ENCODE measurements at places on chromosomes 13 and 19.

DNA sequence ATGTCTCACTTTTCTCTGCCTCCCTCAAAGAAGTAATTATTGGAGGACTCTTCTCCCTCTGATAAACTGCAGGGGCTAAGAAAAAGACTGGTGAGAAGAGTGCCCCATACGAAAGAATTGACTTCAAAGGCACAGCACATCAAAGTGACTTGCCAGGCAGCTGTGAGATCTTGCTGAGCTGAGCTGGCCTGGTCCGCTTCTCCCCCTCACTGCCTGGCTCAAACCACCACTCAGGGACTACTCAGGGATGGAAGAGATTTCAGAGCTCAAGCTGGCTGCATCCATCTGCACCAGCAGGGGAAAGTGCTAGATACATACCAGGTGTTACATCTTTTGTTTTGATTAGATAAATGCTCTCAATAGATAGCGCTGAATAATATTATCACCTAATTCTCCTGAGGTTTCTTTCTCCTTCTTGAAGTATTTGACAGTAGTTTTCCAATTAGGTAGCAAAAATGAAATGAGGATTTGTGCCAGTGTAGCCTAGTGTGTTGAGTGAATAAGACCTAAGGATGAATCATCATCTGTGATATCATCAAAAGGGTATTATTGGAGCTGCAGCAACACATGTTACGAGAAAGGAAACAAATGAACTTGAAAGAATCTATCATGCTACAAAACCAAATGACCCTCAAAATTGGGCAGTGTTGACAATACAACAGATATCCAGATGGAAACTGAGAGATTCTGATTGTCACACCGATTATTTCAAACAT, 379.8 kb downstream of the TBC1D4 start:
- no peak for DNase-seq

GRCh38 chr13:71830736-71831135, 36.3 kb downstream of the DACH1 start:
- DNase-seq, result no peak

GRCh38 chr13:20294497-20294896, 62.4 kb upstream of the GJB6 start:
- no peak for DNase-seq

- DNase-seq, result no peak
Measured at GRCh38 chr13:110262508-110263291, 44.3 kb downstream of the COL4A1 start.

DNA sequence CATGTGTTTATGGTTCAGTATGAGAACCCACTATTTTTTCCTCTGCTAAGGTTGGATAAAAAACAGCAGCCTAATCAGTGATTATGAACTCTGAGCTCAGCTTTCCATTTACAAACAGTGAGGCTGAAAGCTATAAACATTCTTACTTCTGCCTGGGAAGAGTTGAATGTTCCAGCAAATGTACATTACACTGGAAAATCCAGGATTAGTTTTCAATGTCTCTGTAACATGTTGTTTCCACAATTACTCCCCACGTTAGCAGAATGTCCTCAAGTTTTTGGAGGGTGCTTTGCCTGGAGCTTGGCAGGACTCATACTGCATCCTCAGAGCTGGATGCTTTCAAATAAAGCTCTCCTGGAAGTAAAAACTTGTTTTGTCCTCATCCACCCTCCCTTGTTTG, 150.4 kb downstream of the POSTN start:
- DNase-seq, result no peak

GRCh38 chr13:59755632-59756290, 408.0 kb downstream of the DIAPH3 start:
- no peak for DNase-seq

DNA sequence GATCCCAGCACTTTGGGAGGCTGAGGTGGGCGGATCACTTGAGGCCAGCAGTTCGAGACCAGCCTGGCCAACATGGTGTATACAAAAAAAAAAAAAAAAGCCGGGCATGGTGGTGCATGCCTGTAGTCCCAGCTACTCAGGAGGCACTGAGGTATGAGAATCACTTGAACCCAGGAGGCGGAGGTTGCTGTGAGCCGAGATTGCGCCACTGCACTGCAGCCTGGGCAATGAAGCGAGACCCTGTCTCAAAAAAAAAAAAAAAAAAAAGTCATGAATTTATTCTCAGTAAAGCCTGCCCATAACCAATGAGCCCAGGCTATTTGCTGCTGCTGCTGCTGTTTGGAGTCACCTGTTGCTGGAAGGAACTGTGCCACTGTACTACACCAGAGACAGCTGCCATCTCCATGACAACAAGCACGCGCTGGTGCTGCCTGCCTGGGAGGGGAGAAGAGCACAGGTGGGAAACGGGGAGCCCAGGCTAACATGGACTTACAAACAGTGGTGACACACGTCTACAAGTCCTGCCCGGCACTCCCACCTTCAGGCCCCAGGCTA, 11.3 kb downstream of the ZFR2 start:
- DNase-seq, result no peak

DNA sequence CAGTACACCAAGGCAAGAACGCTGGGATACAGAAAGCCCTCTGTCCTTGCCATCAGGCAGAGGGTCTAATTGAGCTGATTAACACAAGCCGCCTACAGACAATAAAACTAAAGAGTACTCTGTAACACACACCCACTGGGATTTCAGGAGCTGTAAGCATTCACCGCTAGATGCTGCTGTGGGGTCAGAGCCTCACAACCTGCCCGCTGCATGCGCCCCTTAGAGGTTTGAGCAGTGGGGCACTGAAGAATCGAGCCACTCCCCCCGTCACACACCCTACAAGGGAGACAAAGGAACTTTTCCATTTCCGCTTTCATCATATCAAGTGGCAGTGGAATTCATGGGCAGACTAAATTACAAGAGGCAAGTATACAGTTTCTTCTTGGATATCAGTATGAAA, 1080.6 kb downstream of the PCDH17 start:
- DNase-seq, result no peak

DNA sequence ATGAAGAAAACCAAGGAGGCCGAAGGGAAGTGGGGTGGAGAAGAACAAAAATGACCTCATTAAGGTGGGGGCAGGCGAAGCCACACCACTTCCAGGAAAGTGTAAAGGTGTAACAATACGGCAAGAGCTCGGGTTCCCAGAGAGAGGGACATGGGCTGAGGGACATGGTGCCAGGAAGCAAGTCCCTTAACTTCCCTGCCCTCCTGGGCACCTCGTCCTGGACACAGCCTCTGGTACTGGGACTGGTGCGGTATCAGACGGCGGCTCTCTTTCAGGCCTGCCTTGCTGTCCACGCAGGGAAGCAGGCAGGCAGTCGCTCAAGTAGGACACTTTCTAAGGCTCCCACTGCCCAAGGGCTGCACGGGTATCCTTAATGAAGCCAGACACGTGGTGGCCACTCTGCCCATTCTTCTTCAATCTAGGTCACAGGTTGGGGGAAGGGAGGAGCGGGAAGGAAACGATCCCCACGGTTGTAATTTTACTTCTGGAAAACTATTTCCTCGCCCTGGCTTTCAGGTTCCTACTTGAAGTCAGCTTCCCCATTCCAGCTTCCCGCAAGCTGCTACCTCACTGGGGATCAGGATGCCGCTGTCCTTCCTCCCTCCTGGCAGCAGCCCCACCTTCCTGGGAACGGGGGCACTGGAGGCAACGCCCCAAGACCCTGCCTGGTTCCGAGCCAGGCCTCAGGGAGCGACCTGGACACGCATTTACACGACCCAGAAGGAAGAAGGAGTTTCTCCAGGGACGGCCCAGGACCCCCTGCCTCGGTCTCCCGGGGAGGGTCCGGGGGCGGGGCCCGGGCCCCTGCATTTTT, 1.2 kb downstream of the AP3D1 start:
- DNase-seq, result no peak

- DNase-seq, result no peak
Measured at GRCh38 chr13:89072979-89073378, 1401.8 kb downstream of the SLITRK5 start.

- no peak for DNase-seq
Measured at GRCh38 chr13:112348642-112349345, 27.4 kb upstream of the SPACA7 start.

DNA sequence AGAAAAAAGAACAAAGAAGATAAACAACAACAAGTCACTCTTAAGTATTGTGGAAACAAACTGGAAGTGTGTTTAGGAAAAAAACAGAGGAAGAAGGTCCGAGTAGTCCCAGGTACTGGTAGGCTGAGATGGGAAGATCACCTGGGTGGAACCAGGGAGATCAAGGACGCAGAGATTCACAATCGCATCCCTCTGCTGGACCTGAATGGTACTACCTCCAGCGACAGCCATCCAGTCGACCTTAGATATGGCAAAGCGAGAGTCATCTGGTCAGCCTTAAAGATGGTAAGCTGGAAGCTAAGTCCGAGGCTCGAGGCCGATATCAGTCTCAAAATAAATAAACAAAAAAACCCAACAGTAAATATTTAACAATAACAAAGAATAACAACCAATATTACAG, 44.9 kb upstream of the ZNF91 start:
- no peak for DNase-seq

DNA sequence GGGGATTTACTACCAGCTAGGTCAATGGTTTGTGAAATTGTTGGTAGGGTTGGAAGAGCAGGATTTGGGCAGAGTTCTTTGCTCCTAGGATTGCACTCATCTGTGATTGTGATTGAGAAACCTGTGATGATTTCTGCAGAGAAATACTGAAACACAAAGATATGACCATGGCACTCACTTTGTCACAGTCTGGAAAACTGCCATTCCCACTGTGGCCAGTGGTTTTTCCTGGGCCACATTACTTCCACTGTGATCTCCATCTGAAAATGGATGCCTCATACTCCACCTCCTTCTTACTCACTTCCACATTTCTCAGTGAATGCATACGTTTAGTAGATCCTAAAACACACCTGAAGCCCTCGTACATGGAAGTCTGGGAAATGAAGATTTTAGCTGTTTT, 593.2 kb downstream of the LMO7 start:
- no peak for DNase-seq

DNA sequence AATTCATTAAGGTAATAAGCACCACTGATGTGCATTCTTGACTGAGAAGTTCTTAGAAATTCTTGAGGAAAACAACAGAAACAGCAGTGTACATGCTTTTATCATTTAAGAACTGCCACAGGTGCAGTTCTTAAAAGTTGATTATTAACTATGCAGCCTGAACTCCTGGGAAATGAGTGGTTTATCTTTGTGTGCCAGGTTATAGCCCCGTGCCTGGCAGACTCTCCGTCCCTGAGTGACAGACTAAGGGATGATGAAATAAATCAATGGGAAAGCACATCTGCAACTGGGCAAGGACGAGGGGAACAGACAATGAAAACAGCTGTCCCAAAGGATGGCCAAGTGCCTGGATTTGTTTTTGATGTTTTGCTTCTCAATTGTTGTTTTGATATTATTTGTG, 84.4 kb upstream of the SPATA13 start:
- DNase-seq, result no peak

GRCh38 chr19:14768001-14768400, 10.4 kb downstream of the ADGRE2 start:
- no peak for DNase-seq

GRCh38 chr19:35977446-35978222, 17.4 kb upstream of the SDHAF1 start:
- DNase-seq, result no peak

DNA sequence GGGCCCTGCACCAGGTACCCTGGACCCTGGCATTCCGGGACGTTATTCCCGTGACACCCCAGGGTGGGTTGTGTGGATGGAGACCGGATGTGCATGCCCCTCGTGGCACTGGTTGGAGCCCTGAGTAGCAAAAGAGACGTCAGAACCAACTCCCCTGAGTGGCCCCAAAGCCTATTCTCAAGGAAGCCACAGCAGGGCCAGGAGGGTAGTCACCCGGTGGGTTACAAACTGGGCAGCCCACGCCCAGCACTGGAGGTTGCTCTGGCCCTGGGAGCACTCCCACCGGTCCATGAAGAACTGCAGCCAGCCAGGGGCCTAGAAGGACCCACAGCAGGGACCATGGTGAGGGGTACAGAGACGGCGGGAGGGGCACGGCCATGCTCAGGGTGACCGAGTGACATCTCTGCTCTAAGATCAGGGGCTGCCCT, 7.5 kb downstream of the KLF16 start:
- DNase-seq, result no peak

DNA sequence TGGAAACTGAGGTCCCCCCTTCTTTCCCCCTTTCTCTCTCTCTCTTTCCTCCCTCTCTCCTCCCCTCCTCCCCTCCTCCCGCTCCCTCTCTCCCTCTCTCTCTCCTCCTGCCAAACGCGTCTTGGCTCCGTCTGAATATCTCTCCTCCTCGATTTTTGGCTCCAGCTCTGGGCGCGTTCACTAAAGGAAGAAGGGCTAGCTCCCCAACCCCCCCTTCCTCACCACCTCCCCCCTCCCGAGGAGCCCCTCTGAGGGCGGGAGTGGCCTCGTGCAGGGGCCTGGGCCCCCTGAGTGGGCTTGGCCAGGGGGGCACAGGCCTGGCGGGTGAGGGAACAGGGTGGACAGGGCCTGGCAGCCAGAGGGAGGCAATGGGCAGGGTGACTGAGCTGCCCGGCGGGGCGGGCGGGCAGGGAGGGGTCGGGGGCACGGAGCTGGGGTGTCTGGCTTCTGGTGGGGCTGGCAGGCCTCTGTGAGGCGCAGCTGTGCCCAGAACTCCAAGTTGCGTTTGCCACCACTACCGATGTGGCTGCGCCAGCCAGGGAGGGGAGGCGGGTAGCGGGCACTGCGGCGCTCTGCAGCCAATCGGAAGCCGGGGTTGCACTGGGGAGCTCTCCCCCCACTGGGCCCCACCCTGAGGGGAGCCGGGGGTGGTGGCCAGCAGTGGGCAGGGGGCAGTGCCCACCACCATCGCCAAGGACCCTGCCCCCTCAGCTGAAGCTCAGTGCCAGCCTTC, 7.1 kb downstream of the NFIX start:
- DNase-seq, result peak; percentile 95

- DNase-seq, result no peak
Measured at GRCh38 chr13:112738606-112739005, 48.8 kb downstream of the ATP11A start.

DNA sequence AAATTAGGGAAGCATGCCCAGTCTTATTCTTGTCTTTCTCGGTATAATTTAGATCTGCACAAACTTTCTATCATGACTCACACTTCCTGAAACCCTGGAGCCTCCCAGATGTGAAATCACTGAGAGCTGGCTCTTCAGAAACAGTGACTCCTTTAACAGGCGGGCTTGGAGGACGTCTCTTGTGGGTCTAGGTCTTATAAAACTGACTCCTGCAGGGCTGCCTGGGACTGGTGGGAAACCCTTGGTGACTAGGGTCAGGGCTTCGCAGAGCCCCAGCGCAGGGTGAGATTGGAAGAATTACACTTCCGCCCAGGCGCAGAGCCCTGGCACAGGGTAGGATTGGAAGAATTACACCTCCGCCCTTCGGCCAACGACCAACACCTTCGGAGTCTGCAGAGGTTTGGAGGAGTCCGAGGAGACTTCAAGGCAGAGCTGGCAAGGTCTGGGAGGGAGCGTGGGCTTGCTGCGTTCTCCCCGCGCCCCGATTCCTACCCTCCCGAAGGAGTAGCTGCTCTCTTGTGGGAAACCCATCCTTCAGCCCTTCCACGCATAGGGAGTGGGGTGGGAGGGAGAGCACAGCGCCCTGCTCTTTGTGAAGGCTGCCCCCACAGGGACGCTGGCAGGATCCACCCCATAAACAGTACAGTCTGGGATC, 43.4 kb upstream of the MAP3K10 start:
- DNase-seq, result no peak

- DNase-seq, result no peak
Measured at GRCh38 chr19:6062274-6062673, 48.0 kb downstream of the RFX2 start.

Measured in nucleus accumbens (tissue), 56 donors.